ENCODE measurements at places on chromosomes 3 and 15.

- DNase-seq: no peak
These were observed 167.1 kb upstream of the WNT5A start for GRCh38 chr3:55654123-55654760.

- DNase-seq: no peak
These were observed 97.4 kb downstream of the ST6GAL1 start for GRCh38 chr3:187027531-187028278.

DNA sequence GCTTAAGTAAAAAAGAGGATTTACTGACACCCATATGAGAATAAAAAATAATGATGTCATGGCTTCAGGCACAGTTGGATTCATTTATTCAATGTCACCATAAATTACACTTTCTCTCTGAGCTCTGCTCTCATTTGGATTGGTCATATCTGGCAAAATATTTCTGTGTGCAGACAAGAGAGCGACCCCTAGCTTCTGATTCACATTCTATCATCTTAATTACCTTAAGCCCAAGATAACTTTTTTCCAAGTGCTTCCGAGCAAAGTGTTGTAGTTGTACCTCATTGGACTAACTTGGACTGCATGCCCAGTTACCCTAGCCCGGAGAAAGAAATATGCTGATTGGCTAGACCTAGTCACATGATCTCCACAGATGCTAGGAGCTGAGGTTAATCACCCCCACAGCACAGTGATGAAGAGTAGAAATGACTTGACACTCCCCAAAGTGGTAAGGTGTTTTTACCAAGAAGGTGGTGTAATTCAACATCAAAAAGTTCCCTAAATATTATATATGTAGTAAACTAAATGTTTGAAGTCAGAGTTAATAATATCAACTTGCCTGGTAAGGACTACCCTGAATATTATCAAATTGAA, 552.2 kb upstream of the SUCLG2 start:
- DNase-seq: no peak

DNA sequence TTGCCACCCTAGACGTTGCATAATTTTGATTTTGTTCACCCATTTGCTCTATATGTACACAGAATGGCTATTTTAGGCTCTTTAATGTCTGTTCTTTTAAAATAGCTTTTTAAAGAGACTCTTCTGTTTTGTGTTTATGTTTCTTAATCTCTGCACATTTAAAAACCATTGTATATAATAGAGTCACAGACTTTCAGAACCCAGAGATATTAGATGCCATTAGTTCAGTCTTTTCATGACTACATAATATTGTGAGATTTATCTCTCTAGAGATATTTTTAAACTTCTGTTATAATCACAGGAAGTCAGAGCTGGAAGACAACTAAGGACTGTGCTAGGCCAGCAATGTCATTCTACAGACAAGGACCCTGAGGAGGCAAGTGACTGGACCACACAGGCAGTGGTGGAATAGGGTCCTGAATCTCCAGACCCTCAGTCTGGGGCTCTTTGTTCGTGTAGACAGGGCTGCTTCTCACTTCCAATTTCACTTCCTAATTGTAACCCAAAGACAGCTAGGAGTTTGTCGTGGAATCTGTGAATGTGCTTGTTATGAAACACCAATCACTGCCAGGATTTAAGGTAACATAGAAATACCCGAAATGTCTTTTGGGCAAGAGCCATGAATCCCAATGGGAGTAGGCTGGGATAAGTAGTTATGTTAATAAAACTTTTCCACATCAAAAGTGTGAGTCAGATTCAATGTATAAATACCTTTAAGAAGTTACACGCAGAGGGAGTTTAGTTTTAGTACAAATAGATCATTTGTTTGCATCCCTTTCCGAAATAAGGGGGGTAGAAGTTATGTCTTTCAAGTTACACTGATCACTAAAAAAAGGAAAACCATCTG, 165.2 kb upstream of the ROPN1 start:
- DNase-seq: no peak

- DNase-seq: no peak
These were observed 51.2 kb upstream of the MLF1 start for GRCh38 chr3:158519776-158520175.

GRCh38 chr3:29099296-29099695, 181.6 kb upstream of the RBMS3 start:
- no peak for DNase-seq

Data from esophagus squamous epithelium (tissue), 5 donors.